Activated T-helper 1 cell treated with anti-CD3 and anti-CD28 coated beads, Interleukin-12 subunit alpha, Interleukin-12 subunit beta, Interleukin-2, Interleukin-4 antibody, amounts not matched to agents 30 ng/mL and 10 ng/mL and 1 ng/mL, durations not matched to agents 14 hours and 24 hours and 36 hours (primary cell): ENCODE measurements at places on chromosomes 11 and 22. TPM values are rescaled to one million over a fixed set of nuclear protein-coding genes. Genes with fewer than 3 reads are reported as not detected.

- no peak for DNase-seq
These were observed 119.5 kb upstream of the VPREB1 start for GRCh38 chr22:22125028-22125578.

GRCh38 chr11:128874427-128874826, 7.3 kb upstream of the KCNJ1 start:
- DNase-seq = no peak

DNA sequence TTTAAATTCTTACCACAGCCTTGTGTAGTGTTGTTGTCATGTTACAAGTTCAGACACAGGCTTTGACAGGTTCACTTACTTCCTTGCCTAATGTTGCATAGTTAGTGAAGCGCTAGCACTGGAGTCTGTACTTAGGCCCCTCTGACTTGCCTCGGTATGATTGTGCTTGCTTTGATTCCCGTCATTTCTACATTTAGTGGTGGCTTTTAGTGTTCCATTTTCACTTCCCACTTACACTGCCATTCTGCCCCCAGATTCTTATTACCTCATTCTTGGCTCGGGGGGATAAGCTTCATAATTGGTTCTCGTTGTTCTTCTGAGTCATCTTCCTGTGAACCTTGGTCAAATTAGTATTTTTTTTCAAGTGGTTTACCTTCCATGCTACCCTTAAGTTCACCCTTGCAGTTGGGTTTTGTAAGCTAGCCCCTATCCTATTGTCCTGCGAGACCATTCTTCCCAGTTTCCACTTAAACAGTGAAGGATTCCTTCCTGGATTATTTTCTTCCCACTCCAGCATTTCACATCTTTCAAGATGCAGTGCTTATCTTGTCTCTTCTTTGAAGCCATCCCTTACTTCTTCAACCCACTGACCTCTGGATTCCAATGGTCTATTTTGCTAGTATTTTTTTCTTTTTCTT, 68.7 kb downstream of the DDX10 start:
- peak; percentile 25 for DNase-seq

The ANO3 gene
- not detected in 2 replicates for total RNA-seq

DNA sequence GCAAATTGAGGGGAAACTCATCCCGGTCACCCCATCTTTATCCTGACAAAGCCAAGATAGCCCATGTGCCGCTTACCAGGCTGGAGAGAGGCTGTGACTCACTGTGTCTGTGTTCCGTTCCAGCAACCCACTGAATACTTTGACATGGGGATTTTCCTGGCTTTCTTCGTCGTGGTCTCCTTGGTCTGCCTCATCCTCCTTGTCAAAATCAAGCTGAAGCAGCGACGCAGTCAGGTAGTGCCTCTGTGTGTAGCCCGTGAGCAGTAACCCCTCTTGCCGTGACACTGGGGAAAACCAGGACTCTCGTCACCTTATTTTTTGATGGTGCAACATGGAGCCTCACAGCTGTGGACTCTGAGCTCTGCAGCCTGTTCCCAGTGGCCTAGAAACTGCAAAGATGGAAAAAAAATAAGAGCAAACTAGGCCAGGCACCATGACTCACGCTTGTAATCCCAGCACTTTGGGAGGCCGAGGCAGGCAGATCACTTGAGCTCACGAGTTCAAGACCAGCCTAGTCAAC, 16.9 kb downstream of the C22orf31 start:
- no peak for DNase-seq

The SHISA8 gene
- total RNA-seq = 5.8 and 6.1 TPM in 2 replicates

- no peak for DNase-seq
These were observed 18.5 kb downstream of the SLC35F2 start for GRCh38 chr11:107840129-107840484.

DNA sequence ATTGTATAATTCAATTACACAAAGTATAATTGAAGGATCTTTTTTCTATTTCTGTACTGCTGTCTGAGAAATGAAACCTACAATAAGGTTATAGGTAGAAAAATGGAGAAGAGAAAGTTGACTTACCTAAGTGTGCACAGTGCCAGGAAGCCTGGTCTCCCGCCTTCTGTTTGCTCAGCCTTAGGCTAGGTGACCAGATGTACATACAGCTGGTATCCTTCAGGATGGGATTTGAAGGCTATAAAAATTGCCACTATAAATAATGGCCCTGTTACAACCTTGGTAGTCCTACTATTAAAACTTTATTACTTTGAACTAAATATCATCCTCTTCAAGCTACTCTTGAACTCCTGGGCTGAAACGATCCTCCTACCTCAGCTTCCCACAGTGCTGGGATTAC, 19.7 kb downstream of the OR51E2 start:
- no peak for DNase-seq

The MRGPRE gene
- total RNA-seq = not detected in 2 replicates

The SULT4A1 gene
- not detected in 2 replicates for total RNA-seq

DNA sequence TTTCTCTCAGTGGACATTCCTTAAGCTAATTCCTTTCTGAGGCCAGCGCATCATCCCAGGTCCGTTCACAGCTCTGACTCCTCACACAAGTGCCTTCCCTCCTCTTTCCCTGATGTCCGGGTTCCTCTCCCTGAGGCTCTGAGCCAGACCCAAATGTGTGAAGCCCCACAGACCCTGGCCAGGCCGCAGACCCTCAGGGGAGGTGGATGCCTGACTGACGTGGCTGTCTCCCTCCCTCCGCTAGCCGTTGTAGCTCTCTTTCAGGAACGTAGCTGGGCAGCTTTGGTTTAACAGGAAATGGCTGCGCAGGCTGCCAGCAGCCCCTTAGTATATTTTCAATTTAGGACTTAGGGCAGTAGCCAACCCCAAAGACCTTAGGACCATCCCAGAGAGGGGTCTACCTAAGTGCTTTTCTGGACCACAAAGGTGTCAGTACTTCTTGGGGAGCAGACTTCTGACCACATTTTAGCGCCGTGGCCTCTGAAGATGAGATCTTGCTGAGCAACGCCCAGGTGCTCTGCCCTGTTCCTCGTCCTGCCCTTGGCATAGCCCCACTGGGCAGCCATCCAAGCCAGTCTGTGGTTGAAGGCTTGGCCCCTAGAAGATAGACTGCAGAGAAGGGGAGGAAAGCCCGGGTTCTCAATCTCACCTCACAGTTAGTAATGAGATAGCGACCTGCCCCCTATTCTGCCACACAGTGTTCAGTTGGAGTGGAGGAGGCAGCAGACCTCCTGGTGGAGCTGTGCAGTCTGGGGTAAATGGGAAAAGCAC, 27.0 kb downstream of the MYBPC3 start:
- no peak for DNase-seq

GRCh38 chr11:125412509-125412908, 83.6 kb downstream of the FEZ1 start:
- DNase-seq = no peak

DNA sequence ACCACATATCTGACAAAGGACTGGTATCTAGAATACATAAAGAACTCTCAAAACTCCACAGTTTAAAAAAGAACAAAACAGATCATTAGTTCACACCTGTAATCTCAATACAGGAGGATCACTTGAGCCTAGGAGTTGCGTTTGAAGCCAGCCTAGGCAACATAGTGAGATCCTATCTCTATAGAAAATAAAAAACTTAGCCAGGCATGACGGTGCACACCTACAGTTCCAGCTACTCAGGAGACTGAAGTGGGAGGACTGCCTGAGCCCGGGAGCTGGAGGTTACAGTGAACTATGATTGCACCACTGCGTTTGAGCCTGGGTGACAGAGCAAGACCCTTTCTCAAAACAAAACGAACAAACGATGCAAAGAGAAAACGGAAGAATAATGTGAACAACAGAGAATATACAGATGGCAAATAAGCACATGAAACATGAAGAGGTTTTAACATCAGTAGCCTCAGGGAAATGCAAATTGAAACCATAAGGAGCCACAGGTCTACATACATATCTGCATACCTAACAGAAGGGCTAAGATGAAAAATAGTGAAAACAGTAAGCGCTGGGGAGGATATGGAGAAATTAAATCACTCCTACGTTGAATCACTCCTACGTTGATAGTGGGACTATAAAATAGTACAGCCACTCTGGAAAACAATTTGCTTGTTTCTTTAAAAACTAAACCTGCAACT, 70.7 kb downstream of the DGCR2 start:
- DNase-seq = no peak
